ENCODE measurements at places on chromosomes 3 and 15. TPM values are rescaled to one million over a fixed set of nuclear protein-coding genes. Genes with fewer than 3 reads are reported as not detected.

GRCh38 chr3:49790626-49791411 is 4.5 kb upstream of the IP6K1 start:
- no peak for DNase-seq
- no peak overlapping the region for H3K4me3 ChIP-seq
- peaks cover 5% of the 10 kb centered on the region for H3K27me3 ChIP-seq
- H3K27ac ChIP-seq, result no peak overlapping the region
- no peaks in the 10 kb centered on the region for H3K36me3 ChIP-seq
- H3K4me1 ChIP-seq, result peaks cover 10% of the 10 kb centered on the region

Gene KCTD6
- total RNA-seq, result 5.3 TPM

GRCh38 chr15:71387810-71388209 is 272.5 kb downstream of the THSD4 start:
- DNase-seq, result no peak
- H3K4me1 ChIP-seq, result no peaks in the 10 kb centered on the region
- no peak overlapping the region for H3K4me3 ChIP-seq
- no peaks in the 10 kb centered on the region for H3K36me3 ChIP-seq
- peaks cover 30% of the 10 kb centered on the region for H3K27me3 ChIP-seq

Gene GP9
- not detected for total RNA-seq

Gene CCRL2
- 6.2 TPM for total RNA-seq

DNA sequence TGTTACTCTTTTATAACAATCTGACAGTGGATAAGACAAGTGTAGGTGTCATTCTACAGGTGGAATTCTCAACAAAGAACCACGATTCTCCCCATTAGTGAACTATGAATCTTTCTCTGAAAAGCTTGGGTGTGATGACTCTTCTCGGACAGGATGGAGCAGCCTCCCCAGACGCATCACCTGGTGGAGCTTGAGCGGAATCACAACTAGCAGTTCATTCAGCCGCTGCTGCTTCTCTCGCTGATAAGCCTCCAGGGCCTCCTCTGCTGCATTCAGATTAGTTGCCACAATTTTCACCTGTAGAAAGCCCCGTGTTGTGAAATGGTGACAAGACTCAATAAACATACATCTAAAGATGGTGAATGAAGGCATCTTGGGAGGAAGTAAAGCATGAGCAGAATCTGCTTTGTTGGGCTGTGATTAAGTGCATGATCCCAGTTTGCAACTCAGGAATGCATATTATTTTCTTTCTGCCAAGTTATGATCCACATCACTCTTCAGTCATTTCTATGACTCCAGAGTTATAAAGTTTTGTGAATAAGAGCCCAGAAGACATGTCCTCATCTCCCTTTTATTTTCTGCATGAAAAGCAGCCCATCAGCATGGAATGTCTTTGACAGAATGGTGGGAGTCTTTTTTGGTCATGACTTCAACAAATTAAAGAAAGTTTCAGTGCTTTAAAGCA is 93.6 kb downstream of the BOC start:
- H3K4me1 ChIP-seq, result no peaks in the 10 kb centered on the region
- no peak overlapping the region for H3K27ac ChIP-seq
- H3K36me3 ChIP-seq, result no peaks in the 10 kb centered on the region
- no peak for DNase-seq
- no peak overlapping the region for H3K4me3 ChIP-seq
- no peaks in the 10 kb centered on the region for H3K27me3 ChIP-seq

Data from natural killer cell treated with Interleukin-12 subunit alpha and Interleukin-12 subunit beta and Interleukin-15 and Interleukin-18, amount 100 ng/mL, for 72 hours (primary cell).